A549 treated with CORT108297 at 1 μM for 4 hours (cell line): ENCODE measurements at places on chromosomes 1 and 21. TPM values are rescaled to one million over a fixed set of nuclear protein-coding genes. Genes with fewer than 3 reads are reported as not detected.

Gene BSDC1
- total RNA-seq: 19.1 to 22.7 TPM (median 22.3 TPM) in 5 replicates

Gene RPTN
- total RNA-seq: not detected in 5 replicates

Gene ADAMTSL4
- 3.0 to 5.6 TPM (median 4.6 TPM) in 5 replicates for total RNA-seq

Gene SLC6A17
- 4.6 to 7.0 TPM (median 5.8 TPM) in 5 replicates for total RNA-seq

Gene CR1L
- 0.16 TPM in 1 of 5 replicates, not detected in the others for total RNA-seq

Gene DNTTIP2
- 37.2 to 54.2 TPM (median 41.4 TPM) in 5 replicates for total RNA-seq
